Articular chondrocyte of knee joint (primary cell): ENCODE measurements at places on chromosomes 11 and 22. TPM values are rescaled to one million over a fixed set of nuclear protein-coding genes. Genes with fewer than 3 reads are reported as not detected.

The RIMBP3C gene
- under 0.01 and 0.32 TPM in 2 replicates for total RNA-seq

The ARHGAP8 gene
- 0.43 and 2.0 TPM in 2 replicates for total RNA-seq

The ZMAT5 gene
- 15.9 and 17.8 TPM in 2 replicates for total RNA-seq

The PLEKHB1 gene
- total RNA-seq: 0.97 and 1.2 TPM in 2 replicates

The MCHR1 gene
- total RNA-seq: 0.65 and 2.3 TPM in 2 replicates

The TRIM68 gene
- total RNA-seq: 12.3 and 13.1 TPM in 2 replicates

The FAM180B gene
- total RNA-seq: 0.11 and 0.26 TPM in 2 replicates

The PRR33 gene
- total RNA-seq: under 0.01 TPM in 1 of 2 replicates, not detected in the other

The PDE2A gene
- total RNA-seq: 0.13 and 0.22 TPM in 2 replicates

The OR8J3 gene
- not detected in 2 replicates for total RNA-seq

The CBX7 gene
- total RNA-seq: 10.7 and 11.9 TPM in 2 replicates

The BRSK2 gene
- total RNA-seq: under 0.01 TPM in 1 of 2 replicates, not detected in the other

The TAGLN gene
- total RNA-seq: 331 and 451 TPM in 2 replicates

The P2RY6 gene
- total RNA-seq: 12.2 and 17.6 TPM in 2 replicates

The TRIM49 gene
- not detected in 2 replicates for total RNA-seq

The ZP1 gene
- not detected in 2 replicates for total RNA-seq

The USH1C gene
- total RNA-seq: not detected in 2 replicates

The GALNT18 gene
- total RNA-seq: 16.9 and 20.5 TPM in 2 replicates

The SNX32 gene
- 1.2 and 2.2 TPM in 2 replicates for total RNA-seq

The KRTAP5-10 gene
- not detected in 2 replicates for total RNA-seq

The C11orf91 gene
- total RNA-seq: not detected in 2 replicates

The KIRREL3 gene
- 0.76 and 1.6 TPM in 2 replicates for total RNA-seq

The P2RY2 gene
- 2.1 and 2.5 TPM in 2 replicates for total RNA-seq

The BBS1 gene
- 37.8 and 52.4 TPM in 2 replicates for total RNA-seq

The PCNX3 gene
- total RNA-seq: 21.3 and 23.1 TPM in 2 replicates

The CASP4 gene
- total RNA-seq: 171 and 372 TPM in 2 replicates
